ENCODE measurements at places on chromosomes 7 and 10.

DNA sequence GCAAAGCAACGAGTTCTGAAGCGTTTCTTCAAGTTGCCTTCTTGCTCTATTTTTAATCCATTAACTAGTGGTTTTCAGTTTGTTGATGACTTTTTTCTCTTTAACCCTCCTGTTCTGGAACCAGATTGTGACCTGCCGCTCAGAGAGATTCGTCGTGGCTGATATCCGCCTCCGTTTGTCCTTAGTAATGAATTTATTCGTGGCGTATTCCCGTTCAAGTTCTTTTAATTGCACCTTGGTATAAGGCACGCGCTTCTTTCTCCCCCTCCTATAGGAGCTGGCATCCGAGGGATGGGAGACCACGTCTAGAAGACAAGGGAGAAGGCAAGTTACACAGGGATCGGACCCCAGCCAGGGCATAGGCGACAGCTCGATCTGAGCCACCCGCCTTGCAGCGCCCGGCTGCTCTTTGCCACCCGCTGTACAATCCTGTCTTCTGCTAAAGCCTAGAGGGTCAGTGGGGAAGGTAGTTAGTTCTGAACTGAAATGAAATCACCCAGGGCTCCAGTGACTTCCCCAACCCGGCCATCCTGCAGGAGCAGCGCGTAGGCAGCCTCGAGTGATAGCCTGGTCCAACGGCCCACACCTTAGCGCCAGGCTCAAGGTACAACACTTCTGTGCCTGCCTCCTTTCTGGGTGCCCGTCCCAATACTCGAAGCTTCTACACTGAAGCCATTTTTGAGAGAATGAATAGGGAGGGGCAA lies 1.6 kb downstream of the HOXA13 start:
- DNase-seq, result no peak

DNA sequence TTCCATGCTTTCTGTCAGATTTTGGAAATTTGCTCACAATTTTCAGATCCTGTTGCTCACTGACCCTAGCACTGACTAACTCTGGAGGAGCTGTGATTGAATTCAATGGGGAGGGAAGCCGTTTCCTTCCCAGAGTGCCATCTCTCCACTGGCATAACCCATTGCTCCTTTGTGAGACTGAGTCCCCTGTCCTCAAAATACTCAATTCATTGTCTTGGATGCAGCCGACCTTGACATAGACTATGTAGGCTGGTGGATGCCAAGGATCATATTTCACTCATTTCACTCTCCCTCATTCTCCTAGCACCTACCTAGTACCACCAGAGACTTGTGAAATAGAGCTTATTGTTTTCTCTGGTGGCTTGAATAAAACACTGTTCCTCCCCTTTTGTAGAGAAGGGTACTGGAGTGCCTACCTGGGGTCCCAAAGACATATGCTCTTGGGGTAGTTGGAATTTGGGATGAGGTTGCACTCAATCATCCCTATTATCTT lies 511.3 kb upstream of the ZMIZ1 start:
- DNase-seq, result no peak

DNA sequence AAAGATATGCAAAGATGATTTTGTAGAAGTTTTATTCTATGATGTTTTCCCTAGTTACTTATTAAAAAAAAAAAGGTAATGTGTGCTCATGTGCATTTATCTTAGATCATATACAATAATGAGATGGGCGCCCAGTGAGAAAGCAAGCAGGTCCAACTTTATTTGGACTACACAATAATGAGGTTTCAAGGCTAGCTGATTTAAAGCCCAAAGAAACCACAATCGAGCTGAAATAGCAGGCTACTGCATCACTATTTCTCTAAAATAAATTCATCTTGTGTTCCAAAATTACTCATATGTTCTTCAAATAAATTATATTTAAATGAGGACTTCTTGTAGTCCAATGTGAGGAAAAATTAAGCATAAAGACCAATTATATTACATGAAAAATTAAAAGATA lies 110.1 kb downstream of the JMJD1C start:
- no peak for DNase-seq

DNA sequence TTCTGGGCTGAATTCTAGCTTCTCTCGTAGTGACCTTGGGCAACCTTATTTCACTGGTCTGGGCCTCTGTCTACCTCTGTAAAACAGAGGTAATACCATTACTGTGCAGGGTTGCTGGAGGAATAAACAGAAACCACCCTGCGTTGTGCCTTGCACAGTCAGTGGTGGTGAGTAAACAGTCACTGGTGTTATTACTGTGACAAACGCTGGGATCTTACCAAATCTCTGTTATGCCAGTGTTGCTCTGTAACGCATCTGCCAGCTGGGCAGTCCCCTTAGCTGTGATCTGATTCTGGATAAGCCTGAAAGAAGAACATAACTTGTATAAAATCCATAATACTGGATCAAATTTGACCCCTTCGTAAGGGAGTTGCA lies 49.4 kb downstream of the NOD1 start:
- DNase-seq, result peak; percentile 70

GRCh38 chr10:17074541-17074847 lies 55.1 kb downstream of the CUBN start:
- peak; percentile 73 for DNase-seq

- DNase-seq, result no peak
Observed at GRCh38 chr7:10237306-10237705, 736.4 kb upstream of the PHF14 start.

DNA sequence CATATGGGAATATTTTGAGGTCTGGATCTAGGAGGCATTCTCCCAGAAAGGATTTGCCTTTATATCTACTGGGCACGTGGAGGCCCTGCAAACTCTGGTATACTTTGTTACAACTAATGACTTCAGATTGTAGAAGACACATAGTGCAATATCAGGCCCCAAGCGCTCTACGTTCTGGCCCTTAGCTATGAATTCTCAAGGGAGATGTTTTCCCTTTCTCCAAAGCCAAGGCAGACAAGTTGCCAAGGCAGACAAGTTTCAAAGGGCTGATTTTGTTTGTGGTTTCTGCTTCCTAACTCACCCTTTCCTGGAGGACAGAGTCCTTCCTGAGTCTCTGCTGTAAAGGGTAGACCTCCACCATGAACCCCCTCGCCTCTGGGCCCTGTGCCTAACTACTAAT lies 99.4 kb upstream of the CTTNBP2 start:
- DNase-seq, result no peak

DNA sequence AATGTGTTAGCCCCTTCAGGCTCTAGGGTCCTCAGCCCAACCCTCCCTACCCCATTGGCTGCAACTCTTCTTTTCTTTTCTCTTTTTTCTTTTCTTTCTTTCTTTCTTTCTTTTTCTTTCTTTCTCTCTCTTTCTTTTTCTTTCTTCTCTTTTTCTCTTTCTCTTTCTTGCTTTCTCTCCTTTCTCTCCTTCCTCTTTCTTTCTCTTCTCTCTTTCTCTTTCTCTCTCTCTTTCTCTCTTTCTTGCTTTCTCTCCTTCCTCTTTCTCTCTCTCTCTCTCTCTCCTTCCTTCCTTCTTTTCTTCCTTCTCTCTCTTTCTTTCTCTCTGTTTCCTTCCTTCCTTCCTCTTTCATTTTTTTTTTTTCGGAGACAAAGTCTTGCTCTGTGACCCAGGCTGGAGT lies 458.9 kb downstream of the TYW1 start:
- DNase-seq, result no peak

DNA sequence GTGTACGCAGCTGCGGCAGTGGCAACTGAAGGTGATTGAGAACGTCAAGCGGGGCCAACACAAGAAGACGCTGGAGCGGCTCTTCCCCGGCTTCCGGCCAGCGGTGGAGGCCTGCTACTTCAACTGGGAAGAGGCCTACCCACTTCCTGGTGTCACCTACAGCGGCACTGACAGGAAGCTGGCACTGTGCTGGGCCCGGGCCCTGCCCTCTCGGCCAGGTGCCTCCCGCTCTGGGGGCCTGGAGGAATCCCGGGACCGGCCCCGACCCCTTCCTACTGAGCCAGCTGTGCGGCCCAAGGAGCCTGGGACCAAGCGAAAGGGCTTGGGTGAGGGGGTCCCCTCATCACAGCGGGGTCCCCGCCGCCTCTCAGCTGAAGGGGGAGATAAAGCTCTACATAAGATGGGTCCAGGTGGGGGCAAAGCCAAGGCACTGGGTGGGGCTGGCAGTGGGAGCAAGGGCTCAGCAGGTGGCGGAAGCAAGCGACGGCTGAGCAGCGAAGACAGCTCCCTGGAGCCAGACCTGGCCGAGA lies 6.5 kb downstream of the ZSWIM8 start:
- DNase-seq, result no peak

DNA sequence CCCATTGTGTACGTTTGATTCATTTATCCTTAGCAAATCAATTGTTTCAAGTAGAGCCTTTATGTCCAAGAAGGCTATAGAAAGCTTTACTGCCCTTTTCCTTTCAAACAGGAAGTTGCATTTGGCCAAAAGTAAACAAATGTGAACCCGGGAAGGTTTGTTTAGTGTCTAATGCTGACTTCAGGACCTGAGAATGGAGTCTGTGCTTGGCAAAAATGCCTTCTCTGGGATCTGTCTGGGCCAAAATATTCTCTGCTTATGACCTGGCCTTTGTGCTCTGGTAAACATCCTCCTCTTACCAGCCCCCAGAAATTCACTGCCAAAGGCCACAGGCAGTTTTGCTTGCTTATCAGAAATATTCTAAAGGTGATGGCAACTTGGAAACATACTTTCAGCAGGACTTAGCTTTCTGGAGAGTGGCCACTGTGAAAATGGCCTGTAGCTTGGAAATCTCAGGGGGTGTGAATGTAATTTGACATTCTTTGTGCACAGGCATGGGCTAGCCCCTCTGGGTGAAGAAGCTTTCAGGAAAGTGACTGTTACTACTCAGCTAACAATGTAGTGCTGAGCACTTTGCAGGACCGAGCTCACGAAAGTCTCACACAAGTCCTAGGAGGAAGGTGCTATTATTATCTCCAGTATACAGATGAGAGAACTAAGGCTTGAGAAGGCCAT lies 199.5 kb downstream of the PTEN start:
- no peak for DNase-seq

GRCh38 chr7:39421251-39421650 lies 145.0 kb upstream of the YAE1 start:
- DNase-seq, result no peak

DNA sequence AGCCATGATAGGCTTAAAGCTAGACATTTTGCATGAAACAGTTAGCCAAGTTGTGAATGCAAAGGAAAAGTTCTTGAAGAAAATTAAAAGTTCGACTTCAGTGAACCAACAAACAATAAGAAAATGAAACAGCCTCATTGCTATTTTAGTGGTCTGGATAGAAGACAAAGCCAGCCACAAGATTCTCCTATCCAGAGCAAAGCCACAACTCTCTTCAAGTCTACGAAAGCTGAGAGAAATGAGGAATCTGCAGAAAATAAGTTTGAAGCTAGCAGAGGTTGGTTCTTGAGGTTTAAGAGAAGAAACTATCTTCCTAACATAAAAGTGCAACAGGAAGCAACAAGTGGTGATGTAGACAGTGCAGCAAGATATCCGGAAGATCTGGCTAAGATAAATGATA lies 271.4 kb upstream of the GRM3 start:
- DNase-seq, result no peak

GRCh38 chr7:66697449-66698438 lies 42.8 kb upstream of the RABGEF1 start:
- DNase-seq, result no peak

DNA sequence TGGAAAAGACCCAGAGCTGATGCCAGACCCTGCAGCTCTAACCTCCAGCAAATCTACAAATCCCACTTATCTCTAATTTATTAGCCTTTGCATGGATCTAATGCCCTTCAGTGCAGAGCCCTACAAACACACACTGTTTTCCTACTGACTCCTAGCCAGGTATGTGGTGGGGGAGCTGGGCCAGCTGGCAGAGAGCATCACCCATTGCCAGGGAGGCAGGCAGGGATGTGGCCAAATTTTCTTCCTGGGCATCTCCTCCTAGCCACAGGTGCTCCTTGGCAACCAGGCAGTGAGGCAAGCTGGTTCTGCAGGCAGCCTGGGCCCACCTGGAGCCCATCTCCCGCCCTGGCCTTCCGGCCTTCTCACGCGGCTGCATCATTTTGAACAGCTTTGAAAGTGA lies 55.9 kb upstream of the EMX2 start:
- DNase-seq, result no peak

DNA sequence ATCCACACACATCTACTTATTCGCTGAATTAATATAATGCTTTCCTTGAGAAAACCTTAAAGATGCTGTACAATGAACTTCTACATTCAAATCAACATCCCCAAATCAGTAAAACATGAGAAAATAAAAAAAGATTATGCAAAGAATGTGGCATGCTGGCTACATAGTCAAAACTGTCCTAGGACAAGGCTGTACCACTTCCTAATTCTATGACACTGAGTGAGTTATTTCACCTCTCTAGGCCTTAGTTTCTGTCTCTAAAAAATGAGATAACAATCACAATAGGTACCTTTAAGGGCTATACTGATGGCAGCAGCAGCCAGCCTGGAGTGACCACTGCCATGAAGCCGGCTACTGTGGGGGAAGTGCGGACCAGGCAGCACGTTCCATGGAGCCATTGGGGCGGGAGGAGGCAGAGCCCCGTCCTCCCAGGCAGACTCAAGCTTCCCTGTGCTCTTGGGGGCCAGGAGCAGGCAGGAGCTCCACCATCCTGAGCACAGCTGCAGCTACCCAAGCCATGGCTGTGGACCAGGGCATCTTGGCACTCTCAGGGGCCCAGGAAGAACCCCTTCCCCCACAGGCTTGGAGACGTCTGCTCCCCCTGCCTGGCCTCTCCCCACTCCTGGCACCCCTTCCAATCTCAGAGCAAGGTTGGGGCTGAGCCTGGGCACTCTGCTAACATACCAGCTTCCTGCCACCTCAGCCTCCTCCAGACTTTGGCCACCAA lies 110.2 kb downstream of the ELAPOR2 start:
- no peak for DNase-seq

GRCh38 chr7:34162027-34162565 lies 256.8 kb downstream of the BMPER start:
- no peak for DNase-seq

DNA sequence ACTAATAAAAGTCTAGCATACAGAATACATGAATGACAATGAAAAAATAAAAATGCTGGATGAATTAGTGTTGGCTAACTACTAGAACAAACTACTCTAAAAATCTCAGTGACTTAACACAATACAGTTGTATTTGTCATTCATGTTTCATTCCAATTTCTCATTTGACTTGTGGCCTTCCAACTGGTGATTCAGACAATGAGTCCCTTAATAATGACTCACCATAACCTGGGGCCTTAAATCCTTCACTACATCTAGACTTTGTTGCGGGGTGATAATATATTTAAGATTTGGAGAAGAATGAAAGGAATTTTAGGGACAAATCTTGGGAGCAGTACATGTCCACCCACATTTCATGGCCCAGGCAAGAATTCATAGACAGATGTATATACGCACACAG lies 90.5 kb upstream of the POM121L12 start:
- DNase-seq, result no peak

GRCh38 chr10:29451946-29452345 lies 163.1 kb downstream of the LYZL1 start:
- no peak for DNase-seq

All from suppressor macrophage treated with lipopolysaccharide for 4 hours (primary cell).